Breast epithelium (tissue), 4 donors: ENCODE measurements at places on chromosomes 7 and 10. TPM values are rescaled to one million over a fixed set of nuclear protein-coding genes. Genes with fewer than 3 reads are reported as not detected.

The PNLIP gene
- not detected for total RNA-seq

GRCh38 chr10:76736815-76737618 lies 900.6 kb downstream of the KCNMA1 start:
- no peak overlapping the region for H3K27ac ChIP-seq
- no peaks in the 10 kb centered on the region for H3K27me3 ChIP-seq
- H3K4me3 ChIP-seq: no peak overlapping the region
- H3K4me1 ChIP-seq: no peaks in the 10 kb centered on the region
- no peak for DNase-seq

- no peaks in the 10 kb centered on the region for H3K36me3 ChIP-seq
- no peak overlapping the region for H3K27ac ChIP-seq
- no peak for DNase-seq
- H3K4me3 ChIP-seq: no peak overlapping the region
- no peaks in the 10 kb centered on the region for H3K4me1 ChIP-seq
- no peaks in the 10 kb centered on the region for H3K27me3 ChIP-seq
Observed at GRCh38 chr10:93768892-93769291, 11.2 kb downstream of the LGI1 start.

DNA sequence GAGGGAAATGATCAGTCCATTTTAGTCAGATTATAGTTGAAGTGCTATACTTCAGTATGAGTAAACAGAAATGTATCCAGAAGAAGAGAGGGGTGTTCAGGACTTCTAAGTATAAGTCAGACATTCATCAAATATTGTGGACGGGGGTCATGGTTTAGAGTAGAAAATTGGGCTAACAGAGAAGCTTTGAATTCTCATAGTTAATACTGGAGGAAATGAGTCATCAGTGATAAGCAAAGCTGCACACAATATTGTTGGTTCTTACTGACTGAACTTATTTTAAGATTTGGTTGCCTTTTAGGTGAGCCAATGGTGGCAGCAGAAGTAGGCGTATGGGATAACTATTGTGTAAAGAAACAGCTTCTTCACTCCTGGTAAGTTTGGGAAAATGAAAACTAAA lies 1.7 kb upstream of the SUMF2 start:
- no peaks in the 10 kb centered on the region for H3K36me3 ChIP-seq
- H3K4me3 ChIP-seq: no peak overlapping the region
- no peaks in the 10 kb centered on the region for H3K4me1 ChIP-seq
- DNase-seq: no peak
